ENCODE measurements at places on chromosomes 12 and 14.

DNA sequence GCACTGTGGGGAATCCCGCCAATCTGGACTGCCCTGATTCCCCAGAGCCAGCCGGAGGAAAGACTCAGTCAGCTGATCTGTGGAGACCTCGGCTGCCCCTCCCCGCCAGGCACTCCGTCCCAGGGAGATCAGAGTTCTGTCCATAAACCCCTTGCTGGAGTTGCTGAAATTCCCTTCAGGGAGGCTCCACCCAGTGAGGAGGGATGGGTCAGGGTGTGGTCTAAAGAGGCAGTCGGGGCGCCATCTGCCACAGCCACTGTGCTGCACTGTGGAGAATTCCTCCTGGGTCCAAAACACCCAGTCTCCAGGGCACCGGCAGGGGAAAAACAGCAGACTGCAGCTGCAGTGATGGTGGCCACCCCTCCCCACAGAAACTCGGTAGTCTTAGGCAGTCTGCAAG, 1922.3 kb upstream of the FLRT2 start:
- no peak overlapping the region for H3K4me3 ChIP-seq
- no peaks in the 10 kb centered on the region for H3K36me3 ChIP-seq
- DNase-seq, result no peak
- no peaks in the 10 kb centered on the region for H3K4me1 ChIP-seq
- no peaks in the 10 kb centered on the region for H3K27me3 ChIP-seq
- no peak overlapping the region for H3K27ac ChIP-seq

GRCh38 chr14:81169267-81169666, 51.5 kb downstream of the GTF2A1 start:
- no peaks in the 10 kb centered on the region for H3K27me3 ChIP-seq
- H3K36me3 ChIP-seq, result no peaks in the 10 kb centered on the region
- H3K4me1 ChIP-seq, result peaks cover 13% of the 10 kb centered on the region
- H3K27ac ChIP-seq, result peak overlapping the region; percentile 93

GRCh38 chr12:68521848-68522502, 88.7 kb upstream of the RAP1B start:
- DNase-seq, result no peak
- H3K27ac ChIP-seq, result no peak overlapping the region
- H3K4me1 ChIP-seq, result no peaks in the 10 kb centered on the region
- no peaks in the 10 kb centered on the region for H3K27me3 ChIP-seq
- H3K4me3 ChIP-seq, result no peak overlapping the region
- H3K36me3 ChIP-seq, result no peaks in the 10 kb centered on the region

DNA sequence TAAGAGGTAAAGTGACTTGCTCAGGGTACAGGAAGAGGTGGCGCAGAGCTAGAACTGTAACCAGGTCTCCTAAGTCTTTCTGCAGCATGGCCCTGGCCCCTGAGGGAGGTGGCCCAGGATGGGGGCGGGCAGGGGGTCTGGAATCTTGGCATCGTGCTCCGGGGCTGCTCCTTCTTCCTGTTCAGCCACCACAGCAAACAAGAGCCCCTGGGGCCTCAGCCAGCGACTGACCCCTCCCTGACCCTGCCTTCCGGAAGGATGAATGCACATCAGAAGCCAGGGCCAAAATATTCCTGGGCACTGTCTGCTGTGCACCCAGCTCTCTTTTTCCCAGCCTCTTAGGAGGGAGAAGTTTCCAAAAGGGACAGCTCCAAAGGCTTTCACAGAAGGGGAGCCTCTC, 242.8 kb downstream of the DPF3 start:
- H3K4me3 ChIP-seq, result no peak overlapping the region
- H3K27ac ChIP-seq, result no peak overlapping the region
- no peaks in the 10 kb centered on the region for H3K27me3 ChIP-seq

- no peak overlapping the region for H3K4me3 ChIP-seq
- no peak overlapping the region for H3K27ac ChIP-seq
- DNase-seq, result no peak
- no peaks in the 10 kb centered on the region for H3K27me3 ChIP-seq
Observed at GRCh38 chr12:84627593-84627992, 285.0 kb downstream of the SLC6A15 start.

GRCh38 chr14:73753887-73754795, 40.0 kb upstream of the PNMA1 start:
- DNase-seq, result no peak
- no peaks in the 10 kb centered on the region for H3K27me3 ChIP-seq
- peak overlapping the region; percentile 89 for H3K27ac ChIP-seq
- H3K36me3 ChIP-seq, result no peaks in the 10 kb centered on the region
- no peak overlapping the region for H3K4me3 ChIP-seq

DNA sequence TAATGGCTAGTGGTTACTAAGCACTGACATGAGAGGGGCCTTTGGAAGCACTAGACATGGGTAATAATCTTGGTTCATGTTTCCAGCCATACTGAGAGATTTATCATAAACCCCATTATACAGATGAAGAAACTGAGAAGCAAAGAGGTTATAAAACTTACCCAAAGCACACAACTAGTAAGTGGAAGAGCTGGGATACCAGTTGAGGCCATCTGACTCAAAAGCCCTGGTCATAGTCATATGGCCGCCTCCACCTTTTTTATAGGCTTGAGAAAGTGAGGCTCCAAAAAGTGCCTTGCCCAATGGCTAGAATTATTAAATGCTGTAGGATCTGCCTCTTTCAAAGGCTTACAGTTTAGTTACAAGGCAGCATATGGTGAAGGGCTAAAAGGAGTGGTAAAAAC, 944 bp downstream of the TXNRD1 start:
- H3K27me3 ChIP-seq, result no peaks in the 10 kb centered on the region
- peaks cover 3% of the 10 kb centered on the region for H3K4me1 ChIP-seq
- H3K4me3 ChIP-seq, result no peak overlapping the region
- no peak for DNase-seq

- no peak overlapping the region for H3K27ac ChIP-seq
- H3K36me3 ChIP-seq, result no peaks in the 10 kb centered on the region
- H3K4me1 ChIP-seq, result no peaks in the 10 kb centered on the region
- no peaks in the 10 kb centered on the region for H3K27me3 ChIP-seq
Observed at GRCh38 chr14:57364659-57365450, 25.5 kb upstream of the NAA30 start.

- no peaks in the 10 kb centered on the region for H3K36me3 ChIP-seq
- H3K27ac ChIP-seq, result no peak overlapping the region
- no peaks in the 10 kb centered on the region for H3K27me3 ChIP-seq
- H3K4me1 ChIP-seq, result peaks cover 4% of the 10 kb centered on the region
- H3K4me3 ChIP-seq, result no peak overlapping the region
Observed at GRCh38 chr14:61608245-61609165, 86.8 kb upstream of the HIF1A start.

GRCh38 chr14:96745500-96746051, 51.6 kb upstream of the VRK1 start:
- no peak overlapping the region for H3K27ac ChIP-seq
- no peaks in the 10 kb centered on the region for H3K27me3 ChIP-seq
- no peak overlapping the region for H3K4me3 ChIP-seq
- DNase-seq, result no peak
- H3K36me3 ChIP-seq, result no peaks in the 10 kb centered on the region
- peaks cover 6% of the 10 kb centered on the region for H3K4me1 ChIP-seq

DNA sequence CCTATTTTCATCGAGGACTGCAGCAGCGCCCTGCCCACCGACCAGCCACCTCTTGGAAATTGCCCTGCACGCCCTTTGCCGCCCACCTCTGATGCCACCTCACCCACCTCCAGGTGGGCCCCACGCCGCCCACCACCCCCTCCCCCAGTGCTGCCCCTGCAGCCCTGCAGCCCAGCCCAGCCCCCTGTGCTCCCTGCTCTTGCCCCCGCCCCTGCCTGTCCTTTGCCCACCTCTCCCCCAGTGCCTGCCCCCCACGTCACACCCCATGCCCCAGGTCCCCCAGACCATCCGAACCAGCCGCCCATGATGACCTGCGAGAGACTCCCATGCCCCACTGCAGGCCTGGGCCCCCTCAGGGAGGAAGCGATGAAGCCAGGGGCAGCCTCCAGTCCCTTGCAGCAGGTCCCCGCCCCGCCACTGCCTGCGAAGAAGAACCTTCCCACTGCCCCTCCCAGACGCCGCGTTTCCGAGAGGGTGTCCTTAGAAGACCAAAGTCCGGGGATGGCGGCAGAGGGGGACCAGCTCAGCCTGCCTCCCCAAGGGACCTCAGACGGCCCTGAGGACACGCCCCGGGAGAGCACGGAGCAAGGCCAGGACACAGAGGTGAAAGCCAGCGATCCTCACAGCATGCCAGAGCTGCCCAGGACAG, 96.5 kb downstream of the LGMN start:
- DNase-seq, result no peak
- H3K4me1 ChIP-seq, result no peaks in the 10 kb centered on the region
- peak overlapping the region; percentile 1 for H3K4me3 ChIP-seq
- no peaks in the 10 kb centered on the region for H3K27me3 ChIP-seq
- peak overlapping the region; percentile 56 for H3K27ac ChIP-seq

DNA sequence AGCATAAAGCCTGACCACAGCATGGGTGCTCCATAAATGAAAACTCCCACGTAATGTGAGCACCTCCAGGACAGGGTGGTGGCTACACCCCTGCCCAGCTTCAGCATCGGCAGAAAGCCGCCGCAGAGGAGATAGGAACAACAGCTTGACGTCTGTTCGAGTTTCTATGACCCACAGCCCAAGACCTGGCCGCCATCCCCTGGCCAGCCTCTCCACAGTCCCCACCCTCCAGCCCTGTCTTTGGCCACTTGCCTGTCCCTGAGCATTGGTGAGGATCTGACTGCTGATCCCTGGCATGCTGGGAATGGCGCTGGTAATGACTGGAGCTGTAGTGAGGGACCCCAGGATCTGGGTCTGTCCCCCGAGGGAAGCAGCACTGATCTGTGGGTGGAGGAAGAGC, 21.3 kb downstream of the POU6F1 start:
- DNase-seq, result no peak
- no peaks in the 10 kb centered on the region for H3K36me3 ChIP-seq
- H3K4me1 ChIP-seq, result no peaks in the 10 kb centered on the region
- H3K27ac ChIP-seq, result no peak overlapping the region

GRCh38 chr12:94560431-94561221, 89.7 kb downstream of the TMCC3 start:
- no peak overlapping the region for H3K27ac ChIP-seq
- H3K4me3 ChIP-seq, result no peak overlapping the region
- DNase-seq, result no peak
- H3K27me3 ChIP-seq, result no peaks in the 10 kb centered on the region
